GM19239 (cell line): ENCODE measurements at places on chromosomes 16 and 17.

DNA sequence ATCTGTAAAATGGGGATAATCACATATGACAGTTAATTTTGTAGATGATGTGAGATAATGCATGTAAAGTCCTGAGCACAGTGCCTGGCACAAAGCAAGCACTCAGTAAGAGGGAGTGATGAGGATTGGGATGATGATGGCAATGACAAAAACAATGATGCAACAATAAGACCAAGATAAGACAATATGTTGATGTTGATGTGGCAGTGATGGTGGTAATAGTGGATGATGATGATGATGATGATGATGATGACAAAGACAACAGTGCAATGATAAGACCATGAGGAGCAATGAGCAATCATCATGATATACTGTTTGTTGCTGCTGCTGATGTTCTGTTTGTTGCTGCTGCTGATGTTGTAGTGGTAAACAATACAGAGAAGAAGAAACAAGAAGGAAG lies 344.1 kb downstream of the NPIPA8 start:
- no peak for DNase-seq

DNA sequence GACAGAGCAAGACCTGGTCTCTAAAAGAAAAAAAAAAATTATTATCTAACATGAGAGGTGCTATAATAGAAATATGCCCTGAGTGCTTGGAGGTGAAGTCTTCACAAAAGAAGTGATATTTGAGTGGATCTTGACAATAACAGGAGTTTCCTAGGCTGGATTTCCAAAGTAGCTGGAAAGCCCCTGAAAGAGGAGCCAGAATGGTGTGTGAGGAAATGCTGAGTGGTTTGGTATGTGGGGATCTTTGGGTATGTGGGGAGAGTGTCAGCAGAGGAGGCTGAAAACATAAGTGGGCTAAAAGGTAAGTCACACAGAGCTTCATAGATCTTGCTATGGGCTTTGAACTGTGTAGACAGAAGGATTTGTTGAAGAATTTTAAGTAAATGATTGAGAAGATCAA lies 100.1 kb downstream of the YPEL2 start:
- no peak for DNase-seq

GRCh38 chr17:32498391-32498790 lies 11.6 kb downstream of the CDK5R1 start:
- no peak for DNase-seq

- DNase-seq = no peak
Observed at GRCh38 chr17:72142614-72143013, 21.8 kb downstream of the SOX9 start.

- no peak for DNase-seq
Observed at GRCh38 chr17:75846692-75847613, 2.7 kb upstream of the UNC13D start.

GRCh38 chr17:34399725-34400124 lies 36.7 kb upstream of the CCL1 start:
- DNase-seq = no peak

- DNase-seq = no peak
Observed at GRCh38 chr16:1155353-1156054, 2.6 kb downstream of the CACNA1H start.

GRCh38 chr16:1220841-1221627 lies 4.0 kb downstream of the TPSG1 start:
- no peak for DNase-seq

DNA sequence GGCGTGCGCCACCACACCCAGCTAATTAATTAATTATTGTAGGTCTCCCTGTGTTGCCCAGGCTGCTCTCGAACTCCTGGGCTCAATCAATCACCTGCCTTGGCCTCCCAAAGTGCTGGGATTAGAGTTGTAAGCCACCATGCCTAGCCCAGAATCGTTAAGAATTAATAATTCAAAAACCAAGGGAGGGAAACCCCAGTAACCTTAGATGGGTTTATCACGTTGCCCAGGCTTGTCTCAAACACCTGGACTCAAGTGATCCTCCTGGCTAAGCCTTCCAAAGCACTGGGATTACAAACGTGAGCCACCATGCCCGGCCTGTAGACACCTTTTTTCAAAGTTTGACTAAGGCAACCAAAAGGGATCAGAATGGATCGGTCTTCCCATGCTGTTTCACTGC lies 21.6 kb downstream of the CD300LF start:
- no peak for DNase-seq
